Smooth muscle cell of the umbilical artery (primary cell): ENCODE measurements at places on chromosomes 1 and 21. TPM values are rescaled to one million over a fixed set of nuclear protein-coding genes. Genes with fewer than 3 reads are reported as not detected.

Gene A3GALT2
- total RNA-seq, result not detected in 2 replicates

Gene RGL1
- total RNA-seq, result 19.4 and 33.9 TPM in 2 replicates

Gene NBPF11
- total RNA-seq, result 4.5 and 7.0 TPM in 2 replicates

Gene OTUD3
- total RNA-seq, result 7.7 and 10.3 TPM in 2 replicates

Gene MUL1
- 27.3 and 30.6 TPM in 2 replicates for total RNA-seq

Gene NTMT2
- total RNA-seq, result not detected in 2 replicates

Gene RSRP1
- total RNA-seq, result 97.1 and 203 TPM in 2 replicates

Gene C1orf94
- not detected in 2 replicates for total RNA-seq

Gene OR2L13
- not detected in 2 replicates for total RNA-seq

Gene LCK
- total RNA-seq, result not detected in 2 replicates

Gene NAV1
- 41.3 and 123 TPM in 2 replicates for total RNA-seq

Gene PFDN2
- 45.1 and 49.0 TPM in 2 replicates for total RNA-seq

Gene CAMK2N1
- 2.1 and 8.5 TPM in 2 replicates for total RNA-seq
